CD4-positive, alpha-beta T cell (primary cell): ENCODE measurements at places on chromosomes 4 and X.

GRCh38 chrX:71466979-71467523 is 65.9 kb upstream of the OGT start:
- DNase-seq: no peak

DNA sequence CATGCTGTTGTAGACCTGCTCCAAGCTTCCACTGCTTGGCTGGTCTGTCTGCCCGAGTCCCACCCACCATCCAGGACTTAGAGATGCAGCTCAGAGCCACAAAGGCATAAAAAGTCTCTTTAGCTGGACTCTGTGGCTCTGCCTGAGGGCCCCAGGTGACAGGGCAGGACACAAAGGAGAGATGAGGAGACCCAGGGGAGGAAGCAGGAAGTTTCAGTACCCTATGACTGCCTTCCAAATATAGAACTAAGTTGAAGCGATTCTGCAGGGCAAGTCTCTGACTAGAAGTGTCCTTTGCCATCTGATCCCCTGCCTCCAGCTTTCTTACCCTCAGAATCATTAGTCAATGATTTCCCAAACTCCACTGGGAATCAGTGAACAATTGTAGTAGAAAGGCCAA is 11.2 kb upstream of the CXCR3 start:
- DNase-seq: no peak

- DNase-seq: peak; percentile 59
Measured at GRCh38 chrX:84501798-84502628, at the start of gene HDX. Gene HDX, minus strand, starts transcription at chrX:84502453. Its CDS starts 27,056 bp downstream, at chrX:84475397.

- no peak for DNase-seq
Measured at GRCh38 chr4:151439320-151439719, 30.3 kb downstream of the FHIP1A start.

DNA sequence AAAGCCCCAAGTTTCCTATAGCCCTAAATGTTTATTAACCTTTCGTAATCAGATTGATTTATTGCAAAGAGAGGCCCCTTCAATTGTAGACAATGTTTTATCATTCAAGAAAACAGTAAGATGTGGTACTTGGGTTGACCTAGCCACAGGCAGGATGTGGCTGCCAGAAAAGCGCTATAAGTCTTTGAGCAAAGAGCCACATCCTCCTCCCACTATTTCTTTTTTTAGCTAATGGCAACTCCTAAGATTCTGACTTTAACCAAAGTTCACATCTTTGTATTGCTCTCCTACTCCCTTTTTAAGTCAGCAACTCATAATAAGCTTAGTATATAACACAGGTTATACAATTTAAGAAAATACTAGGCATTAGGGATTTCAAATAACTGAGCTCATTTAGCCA is 70.7 kb upstream of the PPP3CA start:
- DNase-seq: peak; percentile 40

- DNase-seq: no peak
Measured at GRCh38 chrX:96835660-96836289, 47.9 kb upstream of the RPA4 start.

DNA sequence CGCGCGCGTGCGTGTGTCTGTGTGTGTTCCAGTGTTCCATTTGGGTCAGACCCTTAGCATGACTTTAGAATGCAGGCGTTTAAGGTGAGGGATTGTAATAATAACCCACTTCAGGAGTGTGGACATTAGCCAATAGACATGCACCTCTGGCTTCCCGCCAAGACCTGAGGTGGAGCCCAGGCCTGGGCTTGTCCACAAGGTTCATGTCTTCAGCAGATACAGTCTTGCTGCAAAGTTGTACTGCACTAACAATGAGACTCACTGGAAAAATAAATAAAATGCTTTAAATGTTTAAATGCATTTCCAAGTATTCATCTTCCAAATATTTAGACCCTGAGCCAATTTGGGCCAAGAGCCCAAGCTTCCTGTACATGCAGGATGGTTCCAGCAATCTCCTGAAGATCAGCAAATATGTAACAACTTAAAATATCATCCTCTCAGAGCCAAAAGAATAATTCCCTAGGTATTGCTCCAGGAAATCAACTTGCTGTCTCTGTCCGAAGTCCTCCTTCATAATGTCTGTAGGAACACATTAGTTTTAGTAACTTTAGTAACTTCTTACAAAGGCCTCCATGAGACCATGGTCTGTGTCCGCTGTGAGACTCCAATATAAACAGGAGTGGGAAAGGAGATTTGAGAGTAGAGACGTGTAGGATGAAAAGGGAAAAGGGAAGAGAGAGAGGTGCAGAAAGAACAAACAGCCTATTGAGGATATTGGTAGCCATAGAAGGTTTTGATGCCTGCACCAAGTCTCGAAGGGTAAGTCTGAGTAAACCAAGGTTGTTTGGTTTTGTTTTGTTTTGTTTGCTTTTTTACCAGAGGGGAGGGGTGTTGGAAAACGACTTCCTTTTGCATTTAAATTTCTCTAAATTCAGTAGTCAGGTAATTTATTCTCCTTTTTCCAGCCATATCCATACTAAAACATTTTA is 98.5 kb upstream of the KLF3 start:
- no peak for DNase-seq

- no peak for DNase-seq
Measured at GRCh38 chr4:17010426-17011087, 112.1 kb upstream of the LDB2 start.

DNA sequence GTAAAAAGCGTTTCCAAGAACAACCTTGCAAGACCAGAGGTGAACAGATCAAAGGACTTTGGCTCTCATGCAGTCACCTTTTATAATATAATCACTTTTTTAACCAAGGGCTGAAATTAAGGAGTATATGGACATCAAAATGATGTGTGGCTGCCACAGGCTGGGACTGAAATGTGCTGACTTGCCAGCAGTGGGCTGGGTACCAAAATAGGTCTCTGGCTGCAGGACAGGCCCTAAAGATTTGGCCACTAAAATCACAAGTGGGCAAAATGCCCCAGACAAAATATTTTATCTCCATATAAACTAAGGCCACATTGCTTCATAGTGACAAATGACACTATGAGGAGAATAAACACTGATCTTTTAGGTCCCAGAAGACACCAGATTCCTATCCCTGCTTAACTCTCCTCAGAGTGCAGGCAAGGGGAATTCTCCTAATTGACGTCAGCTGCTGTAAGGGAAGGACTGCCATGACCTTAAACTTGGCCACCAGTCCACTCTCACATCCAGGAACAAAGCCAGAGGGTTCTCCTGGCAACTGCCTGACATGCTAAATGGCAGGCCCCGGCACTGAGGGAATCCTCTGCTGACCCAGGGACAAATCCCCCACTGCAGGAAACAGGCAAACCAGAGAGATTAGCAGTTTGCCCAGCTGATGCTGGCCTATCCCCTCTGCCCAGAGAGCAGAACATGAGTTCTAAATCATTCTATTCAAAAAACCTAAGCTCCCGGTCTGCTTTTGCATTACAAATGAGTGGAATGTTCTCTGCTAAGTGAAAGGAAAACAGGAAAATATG is 155.8 kb downstream of the PPP3CA start:
- DNase-seq: no peak

DNA sequence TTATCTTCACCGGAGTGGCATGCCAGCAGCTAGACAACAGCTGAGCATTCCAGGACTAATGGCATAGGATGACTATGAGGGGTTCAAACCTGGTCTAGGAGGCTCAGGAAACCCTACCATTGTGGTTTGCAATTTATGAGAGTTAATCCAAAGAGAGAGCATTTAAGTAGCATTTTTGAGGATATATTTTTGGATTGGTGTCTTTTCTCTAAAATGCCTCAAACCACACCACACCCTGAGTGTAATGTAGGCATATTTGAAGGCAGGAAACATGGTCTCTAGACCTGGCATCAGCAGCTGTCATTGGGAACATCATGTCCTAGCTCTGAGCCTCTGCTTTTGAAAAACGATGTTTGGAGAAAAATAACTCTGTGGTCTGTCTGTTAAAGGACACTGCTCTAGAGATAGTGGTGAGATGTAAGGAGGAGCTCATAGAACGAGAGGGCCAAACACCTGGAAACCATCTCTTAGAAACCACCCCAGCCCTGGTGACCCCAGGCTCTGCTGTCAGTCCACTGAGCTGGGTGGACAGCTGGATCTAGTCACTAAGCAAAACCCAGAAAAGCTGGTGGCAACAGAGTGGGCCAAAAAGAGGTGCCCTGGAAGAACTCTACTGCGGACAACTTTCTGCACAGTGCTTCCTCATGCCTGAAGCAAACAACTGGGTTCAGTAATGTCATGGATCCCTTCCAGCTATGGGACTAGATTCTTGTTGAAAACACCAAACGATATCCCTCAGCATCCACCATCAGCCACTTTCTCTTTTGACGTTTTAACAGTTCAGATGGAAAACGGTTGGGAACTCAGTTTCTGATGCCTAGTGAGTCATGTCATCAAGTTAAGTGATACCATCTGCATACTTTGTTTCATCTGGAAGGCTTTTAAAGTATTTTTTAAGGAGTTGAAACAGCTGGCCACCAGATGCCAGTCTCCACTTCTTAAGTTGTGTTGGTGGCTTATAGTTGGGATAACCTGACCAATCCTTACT is 100.2 kb upstream of the C1QTNF7 start:
- no peak for DNase-seq

- DNase-seq: no peak
Measured at GRCh38 chrX:67437821-67438220, 106.0 kb upstream of the AR start.

- DNase-seq: no peak
Measured at GRCh38 chr4:63492515-63492914, 916.7 kb downstream of the TECRL start.

- no peak for DNase-seq
Measured at GRCh38 chrX:120408168-120408567, 46.3 kb downstream of the ATP1B4 start.

DNA sequence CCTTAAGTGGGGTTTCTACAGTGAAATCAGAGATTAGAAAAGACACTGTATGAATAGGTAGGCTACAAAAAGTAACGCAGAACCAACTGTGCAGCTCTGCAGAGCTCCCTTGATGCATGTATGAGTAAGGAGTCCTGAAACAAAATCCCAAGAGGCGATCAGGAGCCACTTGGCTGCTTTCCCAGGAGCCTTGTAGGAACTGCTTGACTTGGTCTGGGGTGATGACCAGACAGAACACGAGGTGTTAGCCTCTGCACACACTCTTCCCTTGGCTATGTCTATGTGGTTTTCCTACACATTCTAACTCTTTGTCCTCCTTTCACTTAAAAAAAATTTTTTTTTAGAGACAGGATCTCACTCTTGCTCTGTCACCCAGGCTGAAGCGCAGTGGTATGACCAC is 22.8 kb upstream of the AP1S2 start:
- DNase-seq: no peak

DNA sequence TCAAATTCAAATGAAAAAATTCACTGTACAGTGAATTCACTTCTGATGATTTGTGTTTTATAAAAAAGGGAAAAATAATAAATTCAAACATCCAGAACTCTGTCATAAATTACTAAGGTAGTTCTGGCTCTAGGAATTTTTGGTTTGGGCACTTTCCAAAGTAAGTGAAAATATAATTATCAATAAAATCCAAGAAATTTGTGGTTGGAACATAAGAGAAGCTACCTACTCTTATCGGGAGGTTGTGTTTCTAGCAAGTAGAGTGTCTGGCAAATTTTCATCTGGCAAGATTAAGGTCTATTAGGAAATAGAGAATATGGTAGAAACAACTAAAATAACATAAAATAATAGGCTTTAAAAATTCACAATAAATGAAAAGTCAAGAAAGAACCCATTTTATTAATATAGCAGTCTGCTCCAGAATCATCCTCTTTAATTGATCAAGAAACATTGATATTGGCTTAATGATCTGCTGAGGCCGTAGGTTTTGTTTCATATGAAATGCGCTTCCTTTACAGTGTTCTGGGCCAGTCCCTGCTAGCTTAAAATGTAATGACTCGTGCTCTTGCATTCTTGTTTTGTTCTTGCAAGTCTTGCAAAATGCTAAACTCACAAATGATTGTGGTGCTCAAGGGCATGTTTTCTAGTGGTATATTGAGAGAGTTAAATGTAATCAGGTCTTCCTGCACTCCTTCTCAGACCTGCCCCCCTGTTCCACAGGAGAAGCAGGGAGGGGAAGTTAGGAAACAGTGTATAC is 331.4 kb downstream of the RAPGEF2 start:
- no peak for DNase-seq

DNA sequence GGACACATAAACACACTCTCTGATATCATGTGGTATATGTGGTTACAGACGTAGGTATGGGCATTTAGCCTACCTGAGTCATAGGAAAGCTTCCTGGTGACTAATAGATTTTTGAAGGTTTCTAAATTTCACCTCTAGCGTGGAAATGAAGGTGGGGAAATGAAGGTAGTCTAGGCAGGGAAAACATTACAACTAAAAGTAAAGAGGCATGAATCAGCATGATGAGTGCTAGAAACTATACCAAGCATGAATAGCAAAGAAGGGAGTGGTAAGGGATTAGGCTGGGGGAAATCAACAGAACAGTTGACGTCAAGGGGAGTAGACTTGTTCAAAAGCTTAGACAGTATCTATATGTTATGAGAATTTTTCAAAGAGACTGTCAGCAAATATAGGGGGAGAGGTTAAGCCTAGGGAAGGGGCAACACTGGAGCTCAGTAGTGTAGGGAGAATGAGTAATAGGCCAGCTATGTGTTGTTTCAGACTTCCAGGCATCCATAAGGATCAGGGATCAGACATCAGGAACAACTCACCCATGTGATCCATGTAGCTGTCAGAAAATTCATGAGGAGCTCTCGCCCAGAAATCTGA is 279.3 kb upstream of the DIPK2B start:
- no peak for DNase-seq

DNA sequence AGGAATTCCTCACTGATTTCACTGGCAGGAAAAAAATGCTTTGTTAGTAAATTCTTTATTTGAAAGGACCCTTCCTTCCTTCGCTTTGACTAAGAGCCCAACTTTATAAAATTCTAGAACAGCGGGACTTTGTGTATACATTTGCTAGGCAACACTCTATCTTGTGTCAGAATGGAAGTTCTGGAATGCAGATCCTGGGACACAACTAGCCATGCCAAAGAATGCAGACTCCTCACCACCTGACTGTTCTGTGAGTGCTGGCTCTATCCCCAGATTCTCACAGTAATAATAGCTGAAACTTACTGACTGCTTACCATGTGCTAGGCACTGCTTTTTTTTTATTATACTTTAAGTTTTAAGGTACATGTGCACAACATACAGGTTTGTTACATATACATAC is 73.3 kb upstream of the ZDHHC15 start:
- no peak for DNase-seq

DNA sequence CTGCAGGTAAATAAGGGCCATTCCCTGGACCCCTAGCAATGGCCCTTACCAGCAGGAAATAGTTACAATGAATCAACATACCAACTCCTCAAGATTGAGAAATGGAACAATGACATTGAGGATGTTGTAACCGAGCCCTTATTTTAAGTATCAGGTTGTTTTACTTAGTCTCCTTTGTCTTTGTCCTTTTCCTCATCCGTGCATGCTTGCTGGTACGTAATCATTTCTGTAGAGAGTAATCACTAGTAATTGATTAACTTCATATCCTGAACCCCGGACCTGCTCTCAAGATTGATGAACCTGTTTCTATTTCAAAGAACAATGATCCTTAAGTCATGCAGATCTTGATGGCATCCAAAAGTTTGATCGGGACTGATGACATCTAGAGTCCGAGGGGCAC is 98.6 kb upstream of the LANCL3 start:
- no peak for DNase-seq

- DNase-seq: no peak
Measured at GRCh38 chr4:48642421-48643374, 137.4 kb downstream of the FRYL start.
